ENCODE measurements at places on chromosomes 7 and 10. TPM values are rescaled to one million over a fixed set of nuclear protein-coding genes. Genes with fewer than 3 reads are reported as not detected.

DNA sequence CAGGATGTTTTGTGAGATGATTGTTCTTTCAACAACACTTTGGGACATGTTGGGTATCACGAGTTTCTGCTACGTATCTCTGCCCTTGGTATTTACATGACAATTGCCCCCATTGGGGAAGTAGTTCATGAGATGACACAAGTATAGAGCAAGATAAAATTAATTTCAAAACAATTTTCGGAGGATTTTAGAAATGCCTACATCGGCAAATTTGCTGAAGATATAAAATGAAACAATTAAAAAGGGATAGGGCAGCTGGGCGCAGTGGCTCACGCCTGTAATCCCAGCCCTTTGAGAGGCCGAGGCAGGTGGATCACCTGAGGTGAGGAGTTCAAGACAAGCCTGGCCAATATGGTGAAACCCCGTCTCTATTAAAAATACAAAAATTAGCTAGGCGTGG lies 371.7 kb downstream of the INHBA start:
- DNase-seq = no peak

GRCh38 chr7:95730493-95731280 lies 41.7 kb upstream of the DYNC1I1 start:
- no peak for DNase-seq

GRCh38 chr10:130489891-130490290 lies 353.7 kb downstream of the GLRX3 start:
- DNase-seq = no peak

GRCh38 chr7:141028767-141029166 lies 14.0 kb upstream of the MRPS33 start:
- DNase-seq = no peak

- DNase-seq = no peak
Measured at GRCh38 chr7:23394488-23395171, 75.7 kb downstream of the IGF2BP3 start.

- no peak for DNase-seq
Measured at GRCh38 chr7:9082203-9082602, 648.8 kb downstream of the NXPH1 start.

DNA sequence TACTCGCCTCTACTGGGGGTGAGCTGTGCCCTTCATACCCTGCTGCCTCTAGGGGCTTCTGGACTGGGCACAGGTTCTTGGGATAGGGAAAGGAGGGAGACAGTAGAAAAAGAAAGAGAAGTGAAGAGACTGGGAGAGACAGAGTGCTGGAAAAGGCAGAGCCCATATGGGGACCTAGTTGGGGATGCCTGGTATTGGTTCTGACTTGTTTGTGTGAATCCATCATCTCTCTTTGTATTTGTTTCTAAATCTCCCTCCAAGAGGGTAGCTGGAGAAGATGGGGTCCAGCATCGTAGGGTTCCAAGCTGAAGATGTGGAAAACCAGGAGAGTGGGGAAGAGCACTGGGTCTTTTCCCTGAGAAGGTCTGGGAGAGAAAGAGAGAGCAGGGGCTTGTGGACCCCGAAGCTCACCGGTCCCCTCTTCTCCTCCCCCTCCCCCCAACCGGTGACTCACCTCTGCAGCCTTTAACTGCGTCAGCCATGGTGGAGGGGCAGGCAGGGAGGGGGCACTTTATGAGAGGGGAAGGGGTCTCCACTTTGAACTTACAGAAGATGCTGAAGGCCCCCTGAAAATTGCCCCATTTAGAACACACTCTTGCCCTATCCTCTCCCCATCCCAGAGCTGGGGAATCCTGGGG lies 3.2 kb upstream of the VGF start:
- no peak for DNase-seq

- DNase-seq = peak; percentile 23
Measured at GRCh38 chr7:13742811-13743210, 246.7 kb downstream of the ETV1 start.

DNA sequence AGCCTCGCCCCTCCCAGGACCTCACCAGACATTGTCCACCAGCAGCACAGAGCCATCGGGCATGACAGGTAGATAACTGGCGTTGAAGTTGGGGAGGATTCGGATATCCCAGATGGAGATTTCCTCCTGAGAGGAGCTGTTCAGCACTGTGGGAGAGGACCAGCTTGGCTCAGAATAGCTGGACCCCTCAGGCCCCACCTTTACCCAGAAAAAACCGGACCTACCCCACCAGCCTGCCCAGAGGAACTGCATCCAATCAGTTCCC lies 1.5 kb downstream of the TRAPPC14 start:
- no peak for DNase-seq

DNA sequence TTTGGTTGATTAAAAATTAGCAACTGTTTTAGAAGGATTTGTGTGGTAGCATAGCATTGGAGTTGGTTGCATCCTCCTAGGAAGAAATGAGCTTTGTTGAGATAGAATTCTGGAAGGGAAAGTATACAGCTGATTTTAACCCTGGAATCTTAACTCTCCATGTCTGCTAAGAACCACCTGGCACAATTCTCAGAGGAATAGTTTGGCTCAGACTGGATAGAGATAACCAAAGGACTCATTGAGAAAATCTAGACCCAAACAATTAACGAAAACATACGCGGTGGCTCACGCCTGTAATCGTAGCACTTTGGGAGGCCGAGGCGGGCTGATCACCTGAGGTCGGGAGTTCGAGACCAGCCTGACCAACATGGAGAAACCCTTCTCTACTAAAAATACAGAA lies 99.1 kb upstream of the AOAH start:
- DNase-seq = no peak

GRCh38 chr10:30192846-30193608 lies 133.6 kb upstream of the JCAD start:
- no peak for DNase-seq

Gene HK1
- 128 TPM for total RNA-seq

Gene PAX2
- not detected for total RNA-seq

Gene CHRM2
- 0.17 TPM for total RNA-seq

Gene PTN
- total RNA-seq = 4.5 TPM

Gene PRSS37
- total RNA-seq = not detected

Gene CDC14C
- total RNA-seq = not detected

Data from PC-9 (cell line).